ENCODE measurements at places on chromosomes 7 and 10.

DNA sequence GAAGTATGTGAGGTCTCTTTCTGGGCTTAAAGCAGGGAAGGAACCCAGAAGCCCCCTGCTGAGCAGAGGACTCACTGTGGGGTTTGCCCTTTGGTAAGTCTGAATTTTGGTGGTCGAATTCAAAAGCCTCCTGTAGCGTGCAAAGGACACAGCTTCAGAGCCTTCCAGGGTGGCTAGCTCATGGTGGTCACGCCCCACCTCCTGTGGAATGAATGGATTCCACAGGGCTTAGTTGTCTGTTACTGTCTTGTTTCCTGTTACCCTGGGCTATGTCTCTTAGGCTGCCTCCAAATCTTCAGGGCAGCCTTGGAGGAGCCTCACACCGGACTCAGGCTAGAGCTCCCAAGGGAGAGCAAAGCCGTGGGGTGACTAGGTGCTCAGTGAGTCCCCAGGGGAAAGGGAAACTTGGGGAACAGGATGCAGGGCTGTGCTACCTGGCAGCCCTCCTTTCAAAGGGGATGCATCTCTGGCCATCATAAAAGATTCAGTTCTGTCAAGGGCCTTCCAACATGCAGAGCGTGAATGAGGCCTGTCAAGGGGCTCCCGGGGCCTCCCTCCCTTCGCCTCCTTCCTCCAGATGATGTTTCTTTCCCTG, 211.7 kb downstream of the CCSER2 start:
- no peak for DNase-seq

DNA sequence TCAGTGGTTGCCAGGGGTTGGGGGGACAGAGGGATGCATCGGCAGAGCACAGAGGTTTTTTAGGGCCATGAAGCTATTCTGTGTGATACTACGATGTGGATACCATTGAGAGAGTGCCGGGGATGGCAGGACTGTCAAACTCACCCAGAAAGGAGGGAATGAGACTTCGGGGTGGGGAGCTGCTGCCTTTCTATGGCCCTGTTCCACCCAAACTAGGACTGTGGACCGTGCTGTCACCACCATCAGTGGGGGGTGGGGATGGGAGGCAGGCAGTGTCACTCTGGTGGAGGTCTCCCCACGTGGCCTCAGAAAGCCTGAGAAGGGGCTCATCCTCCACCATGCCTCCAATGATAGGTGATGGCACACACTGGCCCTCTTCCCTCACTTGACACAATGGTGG, 146.2 kb downstream of the PTPN20 start:
- no peak for DNase-seq

GRCh38 chr10:114761205-114762193, 60.1 kb upstream of the FHIP2A start:
- no peak for DNase-seq

GRCh38 chr10:67969875-67970274, 85.4 kb downstream of the SIRT1 start:
- DNase-seq: no peak

GRCh38 chr10:4733843-4734224, 92.2 kb upstream of the AKR1E2 start:
- no peak for DNase-seq

DNA sequence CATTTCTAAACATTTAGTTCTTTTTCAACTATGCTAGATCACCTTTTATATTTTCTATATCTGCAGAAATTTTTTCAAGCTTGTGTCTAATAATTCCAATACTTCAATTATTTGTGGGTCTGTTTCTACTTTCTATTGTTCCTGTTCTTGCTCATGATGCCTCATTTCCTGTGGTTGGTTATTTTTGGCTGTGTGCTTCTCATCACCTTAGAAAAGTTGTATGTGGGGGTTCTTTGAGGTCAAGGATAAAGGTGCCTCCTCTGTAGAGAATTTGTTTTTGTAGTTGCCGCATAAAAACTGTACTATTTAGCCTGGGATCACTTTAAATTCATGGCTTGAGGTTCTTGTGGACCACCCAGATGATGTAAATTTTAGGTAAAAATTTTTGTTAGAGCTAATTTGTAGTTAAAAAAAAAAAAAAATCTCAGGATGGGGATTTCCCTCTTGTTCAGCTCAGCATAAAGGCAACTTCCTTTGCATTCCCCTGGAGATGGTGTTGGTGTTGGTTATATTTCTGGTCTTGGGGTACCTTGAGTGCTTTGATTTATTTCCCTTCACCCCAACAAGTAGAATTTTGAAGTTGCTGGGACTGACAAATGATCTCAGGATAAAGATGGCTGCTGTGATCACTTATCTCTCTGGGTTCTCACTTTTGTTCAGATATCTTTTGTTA, 27.0 kb upstream of the JAZF1 start:
- peak; percentile 62 for DNase-seq

DNA sequence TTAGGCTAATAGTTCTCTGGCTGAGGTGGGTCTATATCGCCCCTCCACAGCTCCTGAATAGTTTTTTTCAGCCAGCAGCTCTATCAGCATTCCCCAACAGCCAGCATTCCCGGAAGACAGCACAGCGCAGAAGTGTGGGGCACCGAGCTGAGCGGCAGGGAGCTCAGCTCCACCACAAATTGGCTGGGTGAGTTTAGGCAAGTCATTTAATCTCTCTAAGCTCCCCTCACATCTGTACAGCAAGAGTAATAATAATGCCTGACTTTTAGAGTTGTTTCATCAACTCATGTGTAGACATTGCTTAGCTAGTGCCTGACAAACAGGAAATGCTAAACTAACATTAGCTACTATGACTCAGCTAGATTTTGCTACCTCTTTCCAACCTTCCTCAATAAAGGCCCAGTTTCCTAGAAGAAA, 247.9 kb upstream of the PTN start:
- peak; percentile 60 for DNase-seq

GRCh38 chr7:54069843-54070242, 472.3 kb upstream of the VSTM2A start:
- DNase-seq: no peak

- no peak for DNase-seq
Observed at GRCh38 chr10:43035800-43036199, 41.1 kb upstream of the RET start.

- DNase-seq: peak; percentile 16
Observed at GRCh38 chr10:14880229-14880628, 1.6 kb downstream of the SUV39H2 start.

DNA sequence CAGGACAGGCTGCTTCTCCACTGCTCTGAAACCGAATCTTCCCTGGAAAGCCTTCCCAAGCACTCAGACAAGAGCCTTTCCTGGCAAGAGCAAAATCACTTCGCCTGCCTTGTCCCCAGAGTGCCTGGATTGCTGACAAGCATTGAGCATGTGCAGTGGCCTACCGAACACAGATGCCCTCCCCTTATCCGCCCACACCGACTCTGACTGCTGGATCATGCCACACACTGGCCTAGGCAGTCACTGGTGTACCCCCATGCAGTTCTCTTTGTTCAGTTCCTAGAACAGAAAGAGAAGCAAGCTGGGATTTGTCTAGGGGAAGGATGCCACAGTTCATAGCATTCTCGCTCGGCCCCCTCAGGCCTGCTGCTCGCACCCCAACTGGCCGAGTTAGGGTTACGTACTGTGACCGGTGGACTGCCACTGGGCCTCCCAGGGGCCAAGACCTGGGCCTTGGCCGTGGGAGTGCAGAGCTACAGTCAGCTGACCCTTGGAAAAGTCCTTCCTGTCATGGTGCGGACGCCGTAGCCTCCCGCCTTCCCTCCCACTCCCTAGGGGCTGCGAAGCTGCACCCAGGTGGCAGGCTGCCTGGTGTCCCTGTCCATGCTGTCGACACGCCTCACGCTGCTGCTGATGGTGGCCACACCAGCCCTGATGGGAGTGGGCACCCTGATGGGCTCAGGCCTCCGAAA, 6.9 kb downstream of the ABCB8 start:
- no peak for DNase-seq

- DNase-seq: no peak
Observed at GRCh38 chr10:38730076-38730475, 635.9 kb downstream of the ZNF37A start.

- no peak for DNase-seq
Observed at GRCh38 chr7:131342864-131343442, 15.3 kb downstream of the MKLN1 start.

DNA sequence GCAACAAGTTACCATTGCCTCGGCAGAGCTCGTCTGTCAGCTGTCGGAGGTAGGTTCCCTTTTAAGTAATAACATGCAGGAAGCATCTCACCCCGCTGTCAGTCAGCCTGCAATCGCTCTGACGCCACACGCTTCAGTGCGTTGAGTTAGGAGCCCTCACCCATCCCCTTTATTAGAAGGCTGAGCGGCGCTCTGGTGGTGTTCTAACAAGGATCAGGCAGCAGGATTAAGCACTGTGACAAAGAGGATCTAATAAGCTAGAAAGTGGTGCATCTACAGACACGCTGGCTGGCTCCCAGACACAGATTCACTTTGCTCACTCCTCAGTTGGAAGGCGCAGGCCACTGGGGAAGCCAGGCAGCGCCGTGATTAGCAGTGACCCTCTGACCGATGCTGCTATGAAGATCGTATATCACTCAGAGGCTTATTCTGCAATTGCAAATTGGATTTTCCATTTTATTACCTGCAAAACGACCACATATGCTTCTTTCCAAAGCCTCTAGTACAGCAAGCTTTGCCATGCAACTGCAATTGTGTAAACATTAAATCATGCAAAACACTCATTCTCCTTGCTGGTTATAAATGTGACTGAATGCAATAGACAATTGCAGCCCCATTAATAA, 117.7 kb downstream of the RSU1 start:
- no peak for DNase-seq

Measured in dermis blood vessel endothelial cell (primary cell).